ENCODE measurements at places on chromosomes 3 and 15.

GRCh38 chr3:9316881-9317361 lies 45.9 kb upstream of the THUMPD3 start:
- no peak for DNase-seq

- no peak for DNase-seq
Measured at GRCh38 chr3:4448187-4448586, 18.9 kb downstream of the SUMF1 start.

- no peak for DNase-seq
Measured at GRCh38 chr3:117927825-117928224, 1106.8 kb downstream of the IGSF11 start.

DNA sequence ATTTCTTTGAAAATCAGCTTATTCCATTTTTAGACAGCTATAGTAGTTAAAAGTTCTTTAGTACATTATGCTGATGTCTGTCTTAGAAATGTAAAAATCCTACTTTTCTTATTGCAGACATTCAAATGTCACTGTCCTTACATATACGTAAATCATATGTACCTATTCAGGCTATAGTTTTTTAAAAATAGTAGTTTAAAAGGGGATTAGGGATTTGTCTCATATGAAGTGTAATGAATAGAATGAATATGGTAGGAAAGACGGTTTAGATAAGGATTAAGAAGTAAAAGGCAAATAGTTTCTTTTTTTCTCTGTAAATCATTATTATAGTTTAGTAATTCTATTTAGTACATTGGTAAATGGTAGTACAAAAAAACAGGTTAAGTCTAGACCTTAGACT lies 7.4 kb downstream of the DIPK2A start:
- no peak for DNase-seq

GRCh38 chr3:184713040-184713355 lies 1.1 kb upstream of the MAGEF1 start:
- no peak for DNase-seq

DNA sequence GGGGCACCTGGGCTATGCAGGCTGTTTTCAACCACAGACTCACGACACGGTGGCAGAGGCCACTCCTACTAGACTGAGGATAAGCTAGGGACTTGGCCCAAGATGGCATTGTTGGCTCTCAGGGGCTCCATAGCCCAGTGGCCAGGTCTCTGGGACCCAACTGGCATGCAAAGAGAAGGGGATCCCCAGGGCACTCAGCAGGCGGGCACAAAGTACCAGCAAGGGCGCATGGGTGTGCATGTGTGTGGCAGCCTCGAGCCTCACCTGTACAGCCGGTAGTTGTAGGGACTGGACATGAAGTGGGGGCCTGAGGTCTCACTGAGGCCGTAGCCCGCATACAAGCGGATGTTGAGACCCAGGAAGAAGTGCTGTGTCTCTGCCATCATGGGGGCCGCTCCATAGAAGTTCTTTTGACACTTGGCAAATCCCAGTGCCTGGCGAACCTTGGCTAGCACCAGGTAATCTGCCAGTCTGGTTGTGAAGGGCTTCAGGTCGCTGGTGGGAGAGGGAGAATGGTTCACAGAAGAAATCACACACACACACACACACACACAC lies 30.2 kb downstream of the IDH3A start:
- no peak for DNase-seq

DNA sequence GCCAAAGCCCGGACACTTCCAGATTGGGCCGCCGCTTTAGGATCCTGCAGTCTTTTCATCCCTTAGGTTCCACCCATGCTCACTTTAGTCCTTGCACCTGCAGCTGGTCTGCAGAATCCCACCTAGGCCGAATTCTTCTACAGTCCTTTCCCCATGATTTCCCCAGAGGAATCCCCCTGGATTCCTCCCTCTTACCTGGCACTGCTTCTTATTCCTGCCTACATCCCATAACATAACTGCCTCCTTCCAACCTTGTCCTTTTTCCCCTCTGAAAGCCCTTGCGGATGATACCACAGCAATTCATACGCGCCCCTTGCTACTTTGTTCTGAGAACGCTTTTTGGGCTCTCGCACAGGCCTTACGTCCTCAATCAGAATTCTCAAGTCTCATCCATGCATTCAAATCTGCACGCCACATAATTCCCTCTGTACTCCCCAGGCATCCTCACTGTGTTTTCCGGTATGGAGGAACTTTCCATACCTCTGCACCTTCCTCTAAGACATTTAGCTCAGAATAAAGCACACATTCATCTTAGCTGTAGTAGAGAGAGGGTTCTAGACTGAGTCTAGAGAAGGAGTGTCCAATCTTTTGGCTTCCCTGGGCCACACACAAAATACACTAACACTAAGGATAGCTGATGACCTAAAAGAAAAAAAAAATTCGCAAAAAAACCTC lies 619 bp downstream of the EIF2AK4 start:
- DNase-seq = no peak

DNA sequence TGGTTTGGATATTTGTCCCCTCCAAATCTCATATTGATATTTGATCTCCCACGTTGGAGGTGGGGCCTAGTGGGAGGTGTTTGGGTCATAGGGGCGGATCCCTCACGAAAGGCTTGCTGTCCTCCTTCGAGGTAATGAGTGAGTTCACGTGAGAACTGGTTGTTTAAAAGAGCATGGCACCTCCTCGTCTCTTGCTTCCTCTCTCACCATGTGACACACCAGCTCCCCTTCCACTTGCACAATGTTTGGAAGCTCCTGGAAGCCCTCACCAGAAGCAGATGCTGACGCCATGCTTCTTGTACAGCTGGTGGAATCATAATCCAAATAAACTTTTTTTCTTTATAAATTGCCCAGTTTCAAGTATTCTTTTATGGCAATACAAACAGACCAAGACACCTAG lies 38.6 kb downstream of the RFTN1 start:
- DNase-seq = no peak

DNA sequence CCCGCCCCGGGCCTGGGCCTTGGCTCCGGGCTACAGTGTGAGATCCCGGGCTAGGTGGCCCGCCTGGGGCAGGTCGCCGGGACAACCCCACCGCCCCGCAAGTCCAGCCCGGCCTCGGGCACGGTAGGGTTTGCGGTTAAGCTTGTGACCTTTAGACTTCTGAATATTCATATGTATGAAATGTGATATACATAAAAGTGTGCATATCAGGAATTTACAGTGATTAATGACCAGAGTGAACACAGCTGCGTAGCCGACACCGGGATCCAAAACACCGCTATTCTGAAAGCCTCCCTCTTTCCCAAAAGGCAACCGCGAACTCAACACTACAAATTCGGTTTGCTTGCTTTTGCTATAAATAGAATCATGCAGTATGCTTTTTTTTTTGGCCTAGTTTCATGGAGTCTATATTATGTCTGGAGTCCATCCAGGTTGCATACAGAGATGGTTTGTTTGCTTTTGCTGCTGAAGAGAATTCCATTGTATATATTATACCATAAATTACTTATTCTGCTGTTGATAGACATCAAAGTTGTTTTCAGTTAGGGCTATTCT lies 636 bp upstream of the SNRPA1 start:
- DNase-seq = no peak

DNA sequence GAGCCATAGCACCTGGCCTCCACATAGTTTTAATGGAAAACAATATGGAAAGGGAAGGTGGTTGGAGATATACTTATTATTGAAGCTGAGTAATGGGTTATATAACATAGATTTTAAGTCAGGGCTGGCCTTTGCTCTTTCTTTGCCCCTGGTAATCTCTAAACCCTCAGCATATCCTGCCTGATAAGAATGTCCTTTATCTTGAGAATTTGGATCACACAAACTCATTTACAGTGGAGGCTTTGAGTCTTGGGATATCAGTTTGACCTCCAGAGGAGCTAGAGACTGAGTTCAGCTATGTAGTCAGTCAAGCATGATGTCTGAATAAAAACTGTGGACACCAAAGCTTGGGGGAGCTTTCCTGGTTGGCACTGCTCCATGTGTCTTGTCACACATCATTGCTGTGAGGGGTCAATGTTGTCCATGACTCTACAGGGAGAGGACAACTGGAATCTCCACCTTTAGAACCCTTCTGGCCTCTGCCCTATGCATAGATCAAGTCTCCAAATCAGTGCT lies 9.0 kb upstream of the C3orf33 start:
- DNase-seq = no peak

GRCh38 chr15:85470563-85471271 lies 90.3 kb downstream of the AKAP13 start:
- no peak for DNase-seq

GRCh38 chr3:12178091-12178820 lies 19.5 kb upstream of the TIMP4 start:
- no peak for DNase-seq

DNA sequence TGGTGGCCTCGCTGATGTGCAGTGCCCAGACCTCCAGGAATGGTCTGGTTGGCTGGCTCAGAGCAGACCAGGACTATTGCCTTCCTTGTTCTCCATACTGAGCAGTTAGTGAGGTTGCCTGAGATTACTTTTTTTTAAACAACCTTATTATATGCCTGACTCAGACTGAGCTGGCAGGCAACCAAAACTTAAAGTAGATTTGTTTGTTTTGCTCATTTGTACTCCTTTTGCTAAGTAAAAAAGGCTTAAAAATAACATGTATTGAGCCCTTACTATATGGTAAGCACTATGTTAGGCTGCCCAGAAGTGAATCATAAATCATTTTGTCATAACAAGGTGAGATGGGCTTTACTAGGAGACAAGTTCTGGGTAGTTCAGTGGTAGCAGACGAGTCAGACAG lies 92.4 kb downstream of the GHSR start:
- DNase-seq = no peak

- DNase-seq = no peak
Measured at GRCh38 chr15:67150023-67150860, 84.8 kb downstream of the SMAD3 start.

- DNase-seq = no peak
Measured at GRCh38 chr3:46479021-46479420, 14.3 kb upstream of the LTF start.

GRCh38 chr3:185292238-185292637 lies 38.4 kb upstream of the EHHADH start:
- DNase-seq = no peak

DNA sequence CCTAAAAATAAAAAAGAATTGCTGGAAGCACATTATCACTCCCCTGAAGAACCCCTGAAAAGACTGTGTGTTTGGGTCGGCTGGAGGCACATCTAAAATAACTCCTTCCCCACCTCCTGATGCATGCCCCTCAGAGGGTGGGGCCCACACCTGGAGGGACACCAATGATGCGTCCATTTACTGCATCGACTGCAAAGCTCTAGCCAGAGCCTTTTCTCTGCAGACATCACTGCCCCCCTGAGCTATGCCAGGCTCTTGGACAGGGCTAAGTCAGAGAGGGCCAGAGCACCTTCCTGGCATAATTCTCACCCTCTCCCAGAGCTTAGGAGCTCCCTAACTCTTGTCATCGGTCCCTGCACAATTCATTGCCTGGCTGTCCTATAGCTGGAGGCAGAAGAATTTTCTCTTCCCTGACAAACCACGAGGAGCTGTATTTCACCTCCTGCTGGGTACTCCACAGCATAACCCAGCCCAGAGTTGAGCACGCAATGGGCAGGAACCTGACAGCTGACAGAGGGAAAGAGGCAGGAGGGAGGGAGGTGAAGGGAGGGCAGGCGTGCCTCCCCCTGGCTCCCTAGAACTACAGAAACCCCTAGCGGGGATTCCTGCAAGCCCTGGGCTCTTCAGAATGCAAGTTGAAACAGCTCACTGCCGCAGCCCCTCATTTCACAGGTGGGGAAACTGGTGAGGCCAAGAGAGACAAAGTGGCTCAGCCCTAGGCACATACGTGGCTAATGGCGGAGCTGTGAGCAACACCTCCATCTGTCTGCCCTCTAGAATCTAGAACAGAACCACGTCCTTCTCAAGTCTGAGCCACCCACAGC lies 46.6 kb downstream of the XXYLT1 start:
- no peak for DNase-seq

- no peak for DNase-seq
Measured at GRCh38 chr15:26670116-26670515, 102.8 kb downstream of the GABRB3 start.

DNA sequence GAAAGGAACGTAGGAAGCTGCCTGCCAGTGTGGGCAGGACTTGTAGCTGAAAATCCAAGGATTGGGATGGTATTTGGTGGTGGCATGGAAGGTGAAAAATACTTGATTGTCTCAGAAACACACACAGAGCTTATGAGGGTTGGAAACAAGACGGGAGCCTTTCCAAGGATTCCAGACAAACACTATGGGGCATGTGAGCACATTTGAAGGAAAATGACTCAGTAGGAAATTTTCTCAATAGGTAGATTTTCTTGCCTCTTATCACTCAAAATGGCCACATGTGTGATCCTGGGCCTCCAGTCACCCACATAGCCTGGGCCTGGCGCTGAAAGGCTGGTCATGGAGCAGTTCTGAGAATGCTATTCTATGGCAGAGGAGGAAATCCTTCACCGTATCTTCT lies 47.4 kb downstream of the CCNL1 start:
- no peak for DNase-seq

Data from activated effector memory CD4-positive, alpha-beta T cell treated with Interleukin-2 at 50 U/mL for 16 hours (primary cell).